ENCODE measurements at places on chromosomes 4 and X. TPM values are rescaled to one million over a fixed set of nuclear protein-coding genes. Genes with fewer than 3 reads are reported as not detected.
A peak's percentile ranks its signal among the peaks of the same experiment; 100 is the strongest.

Gene XG
- not detected for total RNA-seq

Gene GABRA4
- total RNA-seq = not detected

Gene CDX4
- not detected for total RNA-seq

Gene MID1
- 0.36 TPM for total RNA-seq

DNA sequence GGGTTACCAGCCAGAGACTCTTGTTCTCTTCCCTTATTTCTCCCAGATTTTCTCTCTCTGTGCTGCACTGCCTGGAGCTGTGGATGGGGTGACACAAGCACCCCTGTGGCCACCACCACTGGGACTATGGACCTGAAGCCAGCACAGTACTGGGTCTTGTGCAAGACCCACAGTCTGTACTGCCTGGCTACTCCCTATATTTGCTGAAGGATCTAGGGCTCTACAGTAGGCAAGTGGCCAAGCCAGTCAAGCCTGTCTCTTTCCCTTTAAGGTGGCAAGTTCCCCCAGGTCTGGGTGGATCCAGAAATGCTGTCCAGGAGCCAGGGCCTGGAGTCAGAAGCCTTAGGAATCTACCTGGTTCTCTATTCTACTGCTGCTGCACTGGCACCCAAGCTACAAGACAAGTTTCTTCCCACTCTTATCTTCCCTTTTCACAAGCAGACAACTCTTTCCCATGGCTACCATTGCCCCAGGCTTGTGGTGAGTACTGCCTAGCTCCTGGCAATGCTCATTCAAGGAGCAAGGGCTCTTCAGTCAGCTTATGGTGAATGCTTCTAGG, 28.4 kb upstream of the CT47A1 start:
- no peak for DNase-seq
- no peaks in the 10 kb centered on the region for H3K36me3 ChIP-seq
- H3K27me3 ChIP-seq = no peaks in the 10 kb centered on the region
- no peaks in the 10 kb centered on the region for H3K4me1 ChIP-seq

GRCh38 chr4:71648923-71649322, 135.0 kb downstream of the GC start:
- no peaks in the 10 kb centered on the region for H3K4me1 ChIP-seq
- no peaks in the 10 kb centered on the region for H3K27me3 ChIP-seq
- no peak for DNase-seq
- H3K27ac ChIP-seq = no peak overlapping the region
- no peaks in the 10 kb centered on the region for H3K36me3 ChIP-seq

- H3K27me3 ChIP-seq = peaks cover 4% of the 10 kb centered on the region
- DNase-seq = peak; percentile 11
- H3K27ac ChIP-seq = no peak overlapping the region
- peaks cover 24% of the 10 kb centered on the region for H3K4me1 ChIP-seq
Observed at GRCh38 chrX:69618803-69619202, 2.9 kb downstream of the EDA start.

DNA sequence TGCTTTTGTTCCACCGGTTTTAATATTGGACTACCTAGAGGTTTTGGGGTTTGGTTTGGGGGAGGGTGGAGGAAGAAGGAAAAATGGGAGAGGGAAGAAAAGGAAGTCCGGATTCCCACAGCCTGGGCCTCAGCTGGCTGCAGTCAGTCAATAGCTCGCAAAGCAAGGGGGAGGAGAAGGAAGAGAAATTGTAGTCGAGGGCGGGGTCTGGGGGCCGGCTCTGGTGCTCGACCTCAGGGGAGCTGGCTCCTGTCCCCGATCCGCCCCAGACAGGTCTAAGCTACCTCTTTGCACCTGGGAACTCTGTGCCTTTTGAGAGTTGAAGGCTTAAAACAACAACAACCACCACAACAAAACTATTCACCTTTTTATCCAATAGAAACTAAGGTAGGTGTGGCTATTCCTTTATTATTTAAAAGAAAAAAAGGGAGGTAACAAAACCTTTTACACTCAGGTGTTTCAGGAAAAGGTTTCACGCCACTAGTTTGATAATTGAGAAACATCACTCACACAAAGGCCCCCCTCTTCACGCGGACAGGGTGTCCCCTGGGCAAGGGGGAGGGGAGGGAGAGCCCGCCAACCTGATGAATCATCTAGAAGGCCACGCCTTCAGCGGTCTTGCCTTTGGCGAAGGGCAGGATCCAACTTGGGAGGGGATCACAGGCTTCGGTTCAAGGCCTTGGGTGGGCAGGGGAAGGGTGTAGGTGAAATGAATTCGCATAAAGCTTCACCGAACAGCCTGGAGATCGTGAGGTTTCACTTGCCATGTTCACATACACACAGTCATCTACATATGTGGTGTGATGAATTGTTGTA, 1.6 kb upstream of the LNX1 start:
- H3K27me3 ChIP-seq = peaks cover 35% of the 10 kb centered on the region
- no peak for DNase-seq
- H3K27ac ChIP-seq = no peak overlapping the region
- H3K4me3 ChIP-seq = no peak overlapping the region

GRCh38 chr4:38128478-38129459, 168.6 kb downstream of the PTTG2 start:
- peak overlapping the region; percentile 49 for H3K4me3 ChIP-seq
- peaks cover 1% of the 10 kb centered on the region for H3K27me3 ChIP-seq
- DNase-seq = peak; percentile 90
- peaks cover 77% of the 10 kb centered on the region for H3K4me1 ChIP-seq
- H3K27ac ChIP-seq = peak overlapping the region; percentile 98
- peaks cover 31% of the 10 kb centered on the region for H3K36me3 ChIP-seq

- H3K4me1 ChIP-seq = peaks cover 21% of the 10 kb centered on the region
- no peak overlapping the region for H3K27ac ChIP-seq
- H3K36me3 ChIP-seq = peaks cover 4% of the 10 kb centered on the region
- H3K4me3 ChIP-seq = no peak overlapping the region
Observed at GRCh38 chr4:122119739-122120138, 32.4 kb upstream of the BLTP1 start.

- no peak for DNase-seq
- H3K4me3 ChIP-seq = no peak overlapping the region
- no peaks in the 10 kb centered on the region for H3K4me1 ChIP-seq
- H3K27ac ChIP-seq = no peak overlapping the region
- no peaks in the 10 kb centered on the region for H3K36me3 ChIP-seq
Observed at GRCh38 chr4:5300283-5300682, 249.0 kb downstream of the STK32B start.

GRCh38 chrX:2159393-2159792, 341.4 kb downstream of the DHRSX start:
- no peak for DNase-seq
- no peaks in the 10 kb centered on the region for H3K27me3 ChIP-seq
- H3K27ac ChIP-seq = no peak overlapping the region

DNA sequence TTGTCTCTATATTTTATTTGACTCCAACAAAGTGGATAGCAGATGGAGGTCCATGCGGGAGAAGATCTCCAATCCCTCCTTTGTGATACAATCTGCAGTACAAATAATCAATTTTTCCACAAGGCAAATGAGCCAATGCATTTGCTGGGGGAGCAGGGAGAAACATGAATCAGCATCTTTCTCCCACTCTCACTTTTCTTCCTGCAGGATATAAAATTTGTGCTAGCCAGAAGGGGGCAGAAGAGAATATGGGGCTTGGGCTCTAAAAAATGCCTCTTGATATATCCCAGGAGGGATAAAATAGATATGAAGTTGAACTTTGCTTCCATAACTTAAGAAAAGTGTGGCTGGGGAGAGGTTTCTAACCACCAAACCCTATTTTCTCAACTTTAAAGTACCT, 38.3 kb upstream of the CWH43 start:
- H3K27me3 ChIP-seq = peaks cover 2% of the 10 kb centered on the region
- H3K4me1 ChIP-seq = peaks cover 9% of the 10 kb centered on the region
- H3K4me3 ChIP-seq = no peak overlapping the region

GRCh38 chr4:8391071-8391470, 49.5 kb downstream of the ACOX3 start:
- H3K27ac ChIP-seq = no peak overlapping the region
- peaks cover 8% of the 10 kb centered on the region for H3K36me3 ChIP-seq
- peaks cover 8% of the 10 kb centered on the region for H3K4me1 ChIP-seq
- H3K4me3 ChIP-seq = no peak overlapping the region
- no peak for DNase-seq
- no peaks in the 10 kb centered on the region for H3K27me3 ChIP-seq

DNA sequence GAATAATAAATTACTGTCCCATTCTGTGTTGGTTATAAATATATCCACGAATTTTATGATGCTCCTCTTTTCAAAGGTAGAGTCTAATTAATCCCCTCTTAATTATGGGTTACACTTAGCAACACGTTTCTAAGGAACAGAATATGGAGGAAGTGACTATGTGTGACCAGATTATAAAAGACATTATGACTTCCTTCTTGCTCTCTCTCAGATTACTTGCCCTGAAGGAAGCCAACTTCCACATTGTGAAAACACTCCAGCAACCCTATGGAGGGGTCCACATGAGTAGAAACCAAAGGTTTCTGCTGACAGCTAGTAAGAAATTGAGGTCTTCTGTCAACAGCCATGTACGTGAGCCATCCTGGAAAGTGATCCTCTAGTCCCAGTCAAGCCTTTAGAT, 59.3 kb downstream of the WDFY3 start:
- DNase-seq = no peak
- no peaks in the 10 kb centered on the region for H3K4me1 ChIP-seq
- H3K27ac ChIP-seq = no peak overlapping the region
- H3K36me3 ChIP-seq = no peaks in the 10 kb centered on the region

GRCh38 chr4:140213749-140214148, 59.8 kb upstream of the MAML3 start:
- H3K36me3 ChIP-seq = no peaks in the 10 kb centered on the region
- DNase-seq = no peak
- no peak overlapping the region for H3K27ac ChIP-seq
- no peaks in the 10 kb centered on the region for H3K4me1 ChIP-seq

DNA sequence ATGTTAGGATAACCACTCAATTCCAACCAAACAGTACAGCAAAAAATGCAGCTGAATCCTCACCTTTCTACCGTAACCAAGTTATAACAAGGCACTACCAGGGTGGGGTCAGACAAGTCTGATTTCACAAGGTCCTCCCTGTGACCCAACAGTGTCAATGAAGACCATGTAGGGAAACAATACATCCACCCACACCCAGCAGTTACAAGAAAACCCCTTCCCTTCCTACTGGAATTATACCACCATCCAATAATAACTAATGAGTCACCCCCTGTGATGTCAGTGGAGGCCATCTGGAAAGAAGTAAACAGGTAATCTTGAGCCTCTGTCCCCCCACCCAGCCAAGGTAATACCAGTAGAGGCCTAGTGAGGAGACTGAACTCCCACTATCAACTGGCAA, 117.6 kb downstream of the FGF16 start:
- peaks cover 30% of the 10 kb centered on the region for H3K36me3 ChIP-seq
- H3K27me3 ChIP-seq = no peaks in the 10 kb centered on the region
- H3K4me3 ChIP-seq = no peak overlapping the region

DNA sequence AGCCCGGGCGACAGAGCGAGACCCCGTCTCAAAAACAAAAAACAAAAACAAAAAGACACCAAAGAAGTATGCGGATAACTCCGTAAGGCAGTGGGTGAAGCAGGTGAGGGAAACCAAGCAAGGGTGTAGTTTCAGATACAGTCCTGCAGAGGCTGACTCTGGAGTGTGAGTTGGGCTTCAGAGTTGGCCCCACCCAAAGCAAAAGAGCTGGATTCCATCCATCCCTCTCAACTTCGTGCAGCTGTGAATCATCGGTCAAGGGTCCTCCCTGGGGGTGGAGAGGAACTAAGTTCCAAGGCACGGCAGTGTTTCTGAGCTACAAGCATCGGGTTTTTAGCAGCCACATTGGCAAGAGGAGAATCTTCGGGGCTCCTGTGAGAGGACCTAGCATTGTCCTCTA, 43.9 kb upstream of the FAM9A start:
- peaks cover 8% of the 10 kb centered on the region for H3K27me3 ChIP-seq
- no peaks in the 10 kb centered on the region for H3K36me3 ChIP-seq
- H3K27ac ChIP-seq = no peak overlapping the region
- H3K4me3 ChIP-seq = no peak overlapping the region
- H3K4me1 ChIP-seq = no peaks in the 10 kb centered on the region
- DNase-seq = no peak

- H3K27ac ChIP-seq = no peak overlapping the region
- peaks cover 33% of the 10 kb centered on the region for H3K36me3 ChIP-seq
- no peaks in the 10 kb centered on the region for H3K27me3 ChIP-seq
- H3K4me3 ChIP-seq = no peak overlapping the region
Observed at GRCh38 chrX:103678199-103678993, 8.1 kb downstream of the MORF4L2 start.

All from activated CD4-positive, alpha-beta memory T cell treated with anti-CD3 and anti-CD28 coated beads for 36 hours (primary cell).